ENCODE measurements at places on chromosomes 2 and 18.

DNA sequence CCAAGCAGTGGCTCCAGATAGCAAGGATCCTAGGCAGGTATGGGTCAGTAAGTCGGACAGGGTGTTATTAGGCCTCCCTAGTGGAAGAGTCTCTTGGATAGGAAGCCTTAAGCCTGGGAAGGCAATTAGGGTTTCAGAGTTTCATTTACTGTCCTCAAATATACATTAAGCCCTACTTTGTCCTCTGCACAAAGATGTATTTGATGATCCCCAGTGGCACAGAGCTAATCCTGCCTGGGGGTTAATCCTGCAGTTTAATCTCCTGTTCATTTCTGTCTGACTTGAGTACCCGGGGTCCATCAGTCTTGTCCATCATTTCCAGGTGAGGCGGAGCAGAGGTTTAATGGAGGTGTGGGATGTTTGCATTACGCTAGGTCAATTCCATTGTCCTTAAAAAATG is 62.0 kb downstream of the MTCL1 start:
- DNase-seq = no peak

GRCh38 chr2:109059474-109060165 is 69.4 kb upstream of the SH3RF3 start:
- DNase-seq = no peak

- DNase-seq = no peak
These were observed 77.2 kb downstream of the CD28 start for GRCh38 chr2:203783496-203784203.

GRCh38 chr2:40740419-40740818 is 288.5 kb upstream of the SLC8A1 start:
- DNase-seq = no peak

- no peak for DNase-seq
These were observed 51.1 kb downstream of the CAPN13 start for GRCh38 chr2:30756051-30756719.

DNA sequence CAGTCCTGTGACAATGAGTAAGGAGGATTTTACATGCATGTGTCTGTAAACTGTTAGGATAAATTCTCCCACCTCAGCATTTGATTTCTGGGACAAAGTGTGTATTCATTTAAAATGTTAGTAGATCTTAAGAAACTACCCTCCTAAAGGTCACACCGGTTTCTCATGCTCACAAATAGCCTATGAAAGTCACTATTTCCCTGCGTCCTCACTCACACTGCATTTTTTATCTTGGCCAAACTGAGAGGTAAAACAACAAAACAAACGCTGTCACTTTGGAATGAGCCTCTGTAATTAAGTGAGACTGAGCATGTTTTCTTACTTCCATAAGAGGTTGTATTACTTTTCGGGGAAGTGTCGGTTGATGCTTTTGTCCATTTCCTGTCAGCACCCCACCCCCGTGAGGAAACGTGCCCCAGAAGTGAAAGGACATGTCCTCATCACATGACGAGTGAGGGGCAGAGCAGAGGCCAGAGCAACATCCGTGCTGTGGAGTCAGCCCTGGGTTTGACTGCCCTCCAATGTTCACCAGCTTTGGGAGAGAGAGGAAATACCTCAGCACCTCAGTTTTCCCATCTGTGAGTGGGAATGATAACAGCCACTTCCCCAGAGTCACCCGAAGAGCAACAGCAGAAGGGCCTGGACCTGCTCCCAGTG is 3.1 kb downstream of the GYPC start:
- DNase-seq = peak; percentile 81

DNA sequence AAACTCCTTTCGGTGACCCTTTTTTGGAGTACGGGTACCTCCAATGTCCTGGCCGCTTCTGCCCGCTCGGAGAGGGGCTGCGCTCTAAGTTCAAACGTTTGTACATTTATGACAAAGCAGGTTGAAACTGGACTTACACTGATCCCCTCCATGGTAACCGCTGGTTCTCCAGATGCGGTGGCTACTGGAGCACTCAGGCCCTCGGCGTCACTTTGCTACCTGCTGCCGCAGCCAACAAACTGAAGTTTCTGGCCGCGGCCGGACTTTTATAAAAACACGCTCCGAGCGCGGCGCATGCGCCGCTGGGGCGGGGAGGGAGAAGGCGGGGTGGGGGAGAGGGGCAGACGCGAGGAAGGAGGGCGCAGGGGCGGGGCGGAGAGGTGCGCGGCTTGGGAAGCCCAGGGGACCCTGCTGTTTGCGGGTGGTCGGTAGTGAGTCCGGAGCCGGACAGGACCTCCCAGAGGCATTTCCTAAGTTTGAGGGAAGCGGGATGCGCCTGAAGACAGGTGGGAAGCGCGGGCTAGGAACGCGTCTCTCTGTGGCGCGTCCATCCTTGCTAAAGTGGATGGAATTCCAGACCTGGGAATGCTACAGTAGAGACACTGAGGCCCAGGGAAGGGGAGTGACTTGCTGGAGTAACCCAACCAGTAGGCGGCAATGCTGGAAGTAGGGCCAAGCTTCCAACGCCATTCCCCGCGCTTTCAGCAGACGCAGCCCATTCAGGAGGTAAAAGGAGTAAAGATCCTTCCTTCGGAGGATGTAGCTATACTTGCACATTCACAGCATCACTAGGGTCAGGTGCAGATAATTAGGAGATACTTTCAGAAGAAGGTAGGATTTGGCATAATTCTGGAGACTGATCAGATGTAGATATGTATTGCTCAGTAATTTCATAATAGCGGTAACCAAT is at the start of gene CXCR4:
TSS of gene CXCR4 (minus strand) at position 241 of the 910 bp plus-strand sequence. CDS start at position 152, 89 bp downstream.
- peak; percentile 85 for DNase-seq
